ENCODE measurements at places on chromosomes 5 and 9.

DNA sequence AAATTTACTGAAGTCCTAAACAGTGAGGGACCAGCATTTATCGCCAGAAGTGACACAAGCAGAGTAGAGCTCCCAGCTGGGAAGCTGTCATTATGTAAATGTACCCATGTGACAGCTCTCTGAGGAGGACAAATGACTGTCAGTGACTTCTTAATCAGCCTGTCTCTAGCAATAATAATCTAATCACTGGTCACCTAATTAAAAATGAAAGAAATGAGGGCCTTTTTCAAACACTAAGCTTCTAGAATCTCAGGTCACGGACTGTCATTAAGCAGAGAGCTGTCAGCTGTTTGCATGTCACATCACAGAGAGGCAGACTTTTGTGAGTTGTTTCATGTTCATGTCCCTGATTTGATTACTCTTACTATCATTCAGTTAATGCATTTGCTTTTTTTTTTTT lies 77.9 kb upstream of the FBXL17 start:
- no peak for DNase-seq

GRCh38 chr5:106986006-106986405 lies 684.7 kb downstream of the EFNA5 start:
- no peak for DNase-seq

GRCh38 chr5:54832045-54832444 lies 153.3 kb downstream of the ESM1 start:
- DNase-seq: no peak

DNA sequence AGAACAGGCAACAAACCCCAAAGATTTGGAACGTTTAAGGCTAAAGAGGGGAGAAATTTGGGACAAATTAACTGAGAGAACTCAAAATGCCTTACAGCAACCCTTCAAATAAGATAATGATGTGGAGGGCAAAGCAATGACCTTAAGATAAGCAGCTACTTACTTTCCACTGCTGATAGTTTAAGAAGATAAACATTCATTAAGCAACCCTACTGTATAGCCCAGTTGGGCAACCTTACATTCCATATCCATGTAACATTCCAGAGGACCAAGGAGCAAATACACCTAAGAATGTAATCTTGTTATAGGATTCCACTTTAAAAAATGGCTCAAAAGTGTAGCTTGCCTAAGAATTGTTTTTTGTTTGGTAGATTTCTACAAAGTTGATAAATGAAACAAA lies 14.8 kb downstream of the ETF1 start:
- DNase-seq: no peak

DNA sequence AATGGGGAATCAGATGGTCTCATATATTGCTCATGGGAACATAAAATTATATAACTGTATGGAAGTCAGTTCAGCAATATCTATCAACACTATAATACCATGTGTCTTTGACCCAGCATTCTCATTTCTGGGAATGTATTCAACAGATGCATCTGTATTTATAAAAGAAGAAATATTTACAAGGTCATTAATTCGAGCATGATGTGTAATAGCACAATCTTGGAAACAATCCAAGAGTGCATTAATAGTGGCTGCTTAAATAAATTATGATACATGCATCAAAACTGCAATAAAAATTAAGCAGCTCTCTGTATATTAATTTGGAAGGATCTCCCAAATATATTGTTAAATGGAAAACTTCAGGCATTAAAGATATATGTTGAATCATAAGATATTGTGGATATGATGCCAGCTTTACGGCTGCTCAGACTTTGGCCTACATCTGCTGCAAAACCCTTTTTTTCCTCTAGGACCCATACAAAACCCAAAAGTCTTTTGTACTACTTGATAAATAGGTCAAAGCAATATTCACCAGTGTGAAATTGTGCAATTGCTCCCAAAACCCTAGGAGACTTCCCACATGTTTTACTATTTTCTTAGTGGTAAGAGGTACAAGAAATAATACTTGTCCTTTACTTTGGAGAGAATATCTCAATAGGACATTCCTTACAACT lies 45.3 kb upstream of the ISOC1 start:
- no peak for DNase-seq

- no peak for DNase-seq
Measured at GRCh38 chr9:16627967-16628366, 242.5 kb downstream of the BNC2 start.

GRCh38 chr9:35869621-35870216 lies 482 bp downstream of the OR13J1 start:
- no peak for DNase-seq

DNA sequence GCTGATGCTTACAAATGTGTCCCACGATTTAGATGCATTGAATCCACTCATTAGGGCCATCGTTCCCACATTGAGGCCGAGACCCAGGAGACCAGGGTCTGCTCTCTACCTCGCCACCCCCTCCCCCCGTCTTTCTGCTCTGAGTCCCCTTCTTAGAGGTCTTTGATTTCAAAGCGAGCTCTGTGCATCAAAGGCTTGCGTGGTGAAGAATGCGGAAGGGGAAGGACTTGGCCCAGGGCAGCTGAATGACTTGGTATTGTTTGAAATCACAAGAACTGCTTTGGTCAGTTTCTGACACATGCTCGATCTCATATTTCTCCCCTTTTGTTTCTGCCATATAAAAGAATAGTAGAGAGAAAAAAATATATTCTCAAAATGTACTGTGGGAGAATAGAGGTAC lies 78.3 kb upstream of the IRX1 start:
- no peak for DNase-seq

DNA sequence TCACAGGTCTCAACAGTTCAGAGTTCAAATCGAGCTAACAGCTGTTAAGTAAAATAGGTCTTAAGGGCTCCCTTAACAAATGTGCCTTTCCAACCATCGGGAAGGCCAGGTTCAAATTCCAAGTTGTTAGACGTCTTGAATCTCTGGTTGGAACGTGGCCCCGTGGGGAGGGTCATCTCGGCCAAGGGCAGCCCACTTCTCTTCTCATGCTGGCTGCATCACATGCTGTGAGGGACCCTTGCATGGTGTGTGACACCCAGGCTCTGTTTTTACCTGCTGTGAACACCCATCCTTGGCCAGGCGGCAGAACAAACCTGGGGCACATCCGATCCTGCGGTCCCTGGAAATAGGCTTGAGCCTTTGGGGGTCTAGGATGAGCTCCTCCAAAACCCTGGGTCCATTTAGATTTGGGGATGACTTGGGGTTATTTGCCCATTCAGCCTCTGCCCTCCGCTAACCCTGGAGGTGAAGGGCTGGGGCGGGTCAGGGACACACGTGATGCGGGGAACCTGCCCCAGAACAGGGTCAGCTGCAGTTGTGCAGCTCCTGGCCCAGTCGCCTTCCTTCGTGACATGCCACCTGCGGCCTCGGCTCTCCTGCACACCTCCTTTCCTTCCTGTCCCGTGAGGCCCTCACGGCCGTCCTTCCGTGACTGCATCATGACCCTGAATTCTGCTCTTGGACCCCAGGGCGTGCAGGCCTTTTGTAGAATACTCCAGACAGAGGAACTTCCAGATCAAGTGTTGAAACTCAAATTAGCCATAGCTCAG lies 45.9 kb downstream of the BOD1 start:
- no peak for DNase-seq

GRCh38 chr5:10863763-10864383 lies 102.8 kb upstream of the DAP start:
- DNase-seq: peak; percentile 32

DNA sequence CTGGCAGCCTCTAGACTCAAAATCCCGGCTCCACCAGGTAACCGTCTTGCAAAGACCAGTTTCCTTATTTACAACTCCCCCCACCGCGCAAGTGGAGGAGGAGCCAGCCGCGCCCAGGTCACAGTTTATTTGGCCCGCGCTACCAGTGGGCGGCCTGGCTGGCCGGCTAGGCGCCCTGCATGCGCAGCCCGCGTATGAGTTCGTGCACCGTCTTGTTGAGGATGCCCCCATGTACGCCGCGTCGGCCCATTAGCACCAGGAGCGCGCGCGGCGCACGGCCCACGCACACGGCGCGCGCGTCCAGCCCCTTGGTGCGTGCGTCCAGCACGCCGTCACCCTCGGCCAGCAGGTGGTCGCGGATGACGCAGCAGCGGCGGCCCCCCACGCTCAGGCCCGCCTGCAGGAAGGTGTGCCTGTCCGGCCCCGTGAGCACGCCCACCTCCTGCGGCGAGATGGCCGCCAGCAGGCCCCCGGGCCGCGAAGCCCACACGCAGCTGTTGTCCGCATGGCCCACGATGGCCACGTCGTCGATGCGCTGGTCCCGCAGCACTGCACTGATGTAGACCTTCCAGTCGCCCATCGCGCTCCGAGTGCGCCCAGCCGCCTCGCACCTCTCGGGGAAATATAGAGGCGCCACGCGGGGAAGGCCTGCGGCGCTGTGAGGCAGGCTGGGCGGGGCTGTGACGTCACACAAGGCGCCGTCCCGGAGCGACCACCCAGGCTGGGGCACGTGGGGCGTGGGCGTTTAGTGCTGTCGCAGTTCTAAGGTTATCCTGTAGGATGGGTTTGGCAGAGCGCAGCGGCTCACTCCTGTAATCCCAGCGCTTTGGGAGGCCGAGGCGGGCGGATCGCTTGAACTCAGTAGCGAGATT lies at the start of gene PFN3:
Gene PFN3, minus strand, starts transcription at position 665 of the 872 bp plus-strand sequence. Its CDS starts 85 bp downstream, at position 580.
- no peak for DNase-seq

DNA sequence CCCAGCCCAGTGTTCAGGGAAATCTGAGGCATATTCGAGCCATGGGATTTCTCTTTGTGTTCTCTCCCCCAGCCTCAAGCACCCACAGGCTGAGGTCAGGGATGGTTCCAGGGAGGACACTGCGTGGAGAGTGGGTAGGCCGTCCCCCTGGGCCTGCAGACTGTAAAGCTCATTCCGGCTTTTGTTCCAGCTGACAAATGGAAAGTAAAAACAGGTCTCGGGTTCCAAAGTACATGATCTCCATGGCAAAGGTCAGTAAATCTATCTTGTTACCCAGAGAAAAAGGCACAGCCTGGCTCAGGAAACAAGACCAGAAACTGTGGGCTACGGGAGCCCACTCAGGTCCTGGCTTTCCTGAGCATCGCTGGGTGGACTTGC lies 116.2 kb downstream of the ROR2 start:
- DNase-seq: no peak

GRCh38 chr5:98069876-98070512 lies 703.5 kb upstream of the RGMB start:
- DNase-seq: no peak

GRCh38 chr9:15277400-15278090 lies 29.5 kb downstream of the TTC39B start:
- DNase-seq: no peak

- no peak for DNase-seq
Measured at GRCh38 chr5:173963867-173964441, 25.0 kb upstream of the C5orf47 start.

- no peak for DNase-seq
Measured at GRCh38 chr5:72273547-72273946, 46.5 kb downstream of the MRPS27 start.

GRCh38 chr5:149957855-149958254 lies 2.7 kb upstream of the SLC26A2 start:
- no peak for DNase-seq

DNA sequence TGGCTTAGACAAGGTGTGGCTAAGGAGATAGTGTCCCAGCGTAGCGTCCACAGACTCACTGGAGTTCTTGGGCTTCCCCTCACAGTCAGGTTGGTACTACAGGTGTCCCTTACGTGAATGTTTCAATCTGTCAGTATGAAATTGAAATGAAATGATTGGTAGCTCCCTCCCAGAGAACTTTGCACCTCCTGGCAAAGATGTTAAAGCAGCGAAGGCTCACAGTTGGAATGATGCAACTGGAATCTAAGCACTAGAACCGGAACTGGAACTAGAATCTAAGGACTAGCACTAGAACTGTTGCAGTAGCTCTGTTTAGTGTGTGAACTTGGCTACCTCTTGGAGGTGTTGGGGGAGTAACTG lies 1.1 kb downstream of the SLC31A1 start:
- DNase-seq: no peak

- no peak for DNase-seq
Measured at GRCh38 chr9:134489621-134490408, 151.8 kb upstream of the COL5A1 start.

- DNase-seq: no peak
Measured at GRCh38 chr5:146073239-146073900, 32.0 kb downstream of the PLAC8L1 start.

GRCh38 chr5:180988016-180988415 lies 630 bp upstream of the BTNL3 start:
- no peak for DNase-seq

DNA sequence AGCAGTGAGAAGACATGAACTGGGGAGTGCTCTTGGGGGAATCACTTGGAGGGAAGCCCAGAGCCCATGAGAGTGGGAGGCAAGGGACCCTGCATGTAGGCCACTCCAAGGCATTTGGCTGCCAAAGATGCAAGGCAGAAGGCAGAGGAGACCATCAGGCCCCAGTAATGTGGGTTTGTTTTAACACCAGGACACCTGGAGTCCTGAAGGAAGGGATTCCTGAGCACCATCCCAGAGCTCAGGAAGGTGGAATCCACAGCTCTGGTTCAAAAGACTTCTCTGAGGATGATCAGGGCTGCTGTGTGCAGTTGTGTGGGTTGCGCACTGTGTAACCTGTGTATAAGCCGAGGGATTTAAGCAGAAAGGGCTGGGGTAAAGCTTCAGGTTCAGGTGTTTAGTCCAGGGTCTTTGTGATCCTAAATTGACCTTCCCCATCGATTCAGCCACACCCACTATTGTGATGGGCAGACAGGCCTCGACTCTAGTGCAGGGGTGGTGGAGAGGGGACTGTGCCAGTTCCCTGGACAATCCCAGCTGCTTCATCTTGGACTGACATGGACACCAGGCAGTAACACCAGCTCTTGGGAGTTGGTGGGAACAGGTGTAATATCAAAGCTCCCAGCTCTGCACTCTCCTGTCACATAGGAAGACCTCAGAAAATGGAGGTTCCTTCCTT lies 11.0 kb downstream of the B4GALT7 start:
- no peak for DNase-seq

DNA sequence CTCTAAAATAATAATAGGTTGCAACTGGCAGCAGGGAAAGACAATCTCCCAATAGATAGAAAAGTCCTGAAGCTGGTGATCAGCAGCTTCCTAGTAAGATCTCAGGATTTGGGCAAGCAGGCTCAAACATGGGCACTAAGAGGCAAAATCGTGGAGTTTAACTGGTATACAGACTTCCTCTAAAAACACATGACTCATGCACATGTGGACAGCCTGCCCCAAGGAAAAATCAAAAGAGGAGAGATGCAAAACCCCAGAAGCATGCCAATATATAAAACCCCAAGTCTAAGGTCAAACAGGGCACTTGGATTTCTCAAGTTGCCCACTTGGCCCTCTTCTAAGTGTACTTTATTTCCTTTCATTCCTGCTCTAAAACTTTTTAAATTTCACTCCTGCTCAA lies 62.8 kb downstream of the CDKN2A start:
- no peak for DNase-seq

- DNase-seq: no peak
Measured at GRCh38 chr5:163497315-163497714, 8.1 kb upstream of the MAT2B start.

GRCh38 chr5:2133080-2133479 lies 250.4 kb upstream of the IRX4 start:
- DNase-seq: no peak

DNA sequence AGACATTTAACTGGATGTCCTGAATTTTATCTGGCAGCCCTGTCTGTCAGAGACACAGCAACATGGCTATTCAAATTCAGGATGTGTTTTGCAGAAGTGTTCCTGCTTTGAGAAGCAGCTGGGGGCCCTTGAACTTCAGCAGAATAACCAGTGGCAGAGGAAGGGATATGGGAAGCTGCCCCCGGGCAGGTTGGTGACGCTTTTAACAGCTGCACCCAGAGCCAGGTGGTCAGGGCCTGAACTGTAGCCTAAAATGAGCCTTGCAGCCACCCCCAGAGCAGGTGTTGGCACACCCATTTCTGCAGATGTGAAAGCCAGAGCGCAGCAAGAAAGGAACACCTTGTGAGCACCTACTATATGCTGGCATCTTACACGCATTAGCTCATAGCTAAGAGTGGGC lies 128.7 kb upstream of the BOD1 start:
- DNase-seq: no peak

All from stimulated activated CD8-positive, alpha-beta memory T cell treated with anti-CD3 and anti-CD28 coated beads, Interleukin-2, amount 100 ng/mL, for 48 hours (primary cell).